Ascending aorta (tissue), 2 donors: ENCODE measurements at places on chromosomes 2 and 18. TPM values are rescaled to one million over a fixed set of nuclear protein-coding genes. Genes with fewer than 3 reads are reported as not detected.

- H3K4me1 ChIP-seq, result no peaks in the 10 kb centered on the region
- no peaks in the 10 kb centered on the region for H3K36me3 ChIP-seq
- no peak for DNase-seq
- no peaks in the 10 kb centered on the region for H3K27me3 ChIP-seq
- no peak overlapping the region for H3K4me3 ChIP-seq
Observed at GRCh38 chr2:181738074-181738473, 57.8 kb upstream of the NEUROD1 start.

ITSN2 gene
- 70.0 TPM for total RNA-seq

DNA sequence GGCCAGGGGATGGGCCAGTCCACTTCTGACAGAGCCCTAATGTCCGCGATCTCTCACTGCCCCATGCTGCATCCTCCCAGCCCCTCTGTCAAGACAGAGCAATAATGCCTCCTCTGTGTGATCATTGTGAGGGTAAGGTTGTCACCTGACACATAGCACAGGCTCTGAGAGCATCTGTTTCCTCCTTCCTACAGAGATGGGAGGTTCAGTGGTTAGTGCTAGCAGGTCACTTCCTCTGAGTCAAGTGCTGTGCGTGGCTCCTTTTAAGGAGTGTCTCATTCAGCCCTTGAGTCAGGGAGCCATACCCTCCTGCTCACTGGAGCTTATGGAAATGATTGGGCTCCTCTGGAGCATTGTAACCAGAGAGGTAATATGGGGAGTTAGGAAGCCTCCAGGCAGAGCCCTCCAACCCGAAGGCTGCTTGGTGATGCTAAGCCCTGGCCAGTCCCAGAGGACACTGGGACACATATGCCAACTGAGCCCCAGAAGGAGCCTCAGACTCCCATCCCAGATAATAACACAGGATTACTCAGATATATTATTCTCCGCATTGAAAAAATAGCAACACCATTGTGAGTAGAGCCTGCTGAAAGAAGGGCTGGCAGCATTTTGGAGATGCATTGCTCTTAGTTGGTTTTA is 189.0 kb downstream of the GALNT1 start:
- H3K4me3 ChIP-seq, result no peak overlapping the region
- no peak for DNase-seq
- no peaks in the 10 kb centered on the region for H3K27me3 ChIP-seq

DNA sequence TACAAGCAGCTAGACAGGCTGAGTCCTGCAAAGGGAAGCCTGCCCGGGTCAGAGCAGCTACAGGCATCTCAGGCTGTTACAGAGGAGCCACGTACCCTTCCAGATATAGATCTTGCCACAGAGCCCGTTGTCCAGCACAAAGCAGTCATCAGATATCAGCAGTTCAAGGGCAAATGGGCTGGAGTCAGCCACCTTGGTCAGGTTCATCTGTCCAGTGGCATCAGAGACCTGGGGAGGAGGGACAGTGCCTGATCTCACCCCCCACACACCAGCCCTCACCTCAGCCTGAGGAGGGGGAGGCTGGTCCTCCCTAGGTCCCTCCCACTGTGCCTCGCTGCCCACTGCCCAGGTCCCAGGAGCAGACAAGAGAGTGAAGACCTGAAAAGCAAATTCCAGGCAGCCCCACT is 12.2 kb downstream of the CAPG start:
- no peaks in the 10 kb centered on the region for H3K27me3 ChIP-seq
- H3K27ac ChIP-seq, result peak overlapping the region; percentile 7
- peaks cover 30% of the 10 kb centered on the region for H3K36me3 ChIP-seq

DNA sequence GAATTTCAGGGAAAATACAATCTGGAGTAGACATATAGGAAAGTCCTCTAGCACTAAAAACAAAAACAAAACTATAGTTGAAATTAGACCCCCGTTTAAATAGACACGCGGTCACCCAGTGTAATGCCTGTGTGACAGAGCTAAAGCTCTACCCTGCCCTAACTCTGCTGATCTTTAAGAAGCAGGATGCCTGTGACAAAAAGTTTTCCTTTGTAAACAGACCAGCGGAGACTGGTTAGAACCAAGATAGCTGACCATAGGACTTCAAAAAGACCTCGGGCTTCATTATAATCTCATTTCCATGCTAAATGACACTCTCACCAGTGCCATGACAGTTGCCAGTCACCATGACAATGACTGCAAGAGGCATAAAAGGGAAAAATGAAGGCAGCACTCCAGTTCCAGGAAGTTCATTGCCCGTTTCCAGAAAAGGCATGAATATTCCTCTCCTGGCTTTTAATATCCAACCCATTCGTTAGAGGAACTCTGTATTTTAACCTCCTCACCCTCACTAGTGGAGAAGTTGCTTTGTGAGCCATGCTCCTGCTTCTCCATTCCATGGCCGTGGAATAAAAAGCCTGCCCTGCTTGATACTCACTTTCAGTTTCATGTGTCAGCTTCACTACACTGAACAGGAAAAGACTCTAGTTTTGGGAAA is 157.2 kb upstream of the COPS8 start:
- DNase-seq, result no peak
- no peaks in the 10 kb centered on the region for H3K4me1 ChIP-seq
- H3K4me3 ChIP-seq, result peak overlapping the region; percentile 17
- no peak overlapping the region for H3K27ac ChIP-seq

GRCh38 chr2:68287580-68288441 is 31.9 kb downstream of the CNRIP1 start:
- no peak for DNase-seq
- no peak overlapping the region for H3K27ac ChIP-seq
- H3K4me1 ChIP-seq, result peaks cover 6% of the 10 kb centered on the region
- H3K27me3 ChIP-seq, result no peaks in the 10 kb centered on the region

MEIS1 gene
- 46.7 TPM for total RNA-seq

DNA sequence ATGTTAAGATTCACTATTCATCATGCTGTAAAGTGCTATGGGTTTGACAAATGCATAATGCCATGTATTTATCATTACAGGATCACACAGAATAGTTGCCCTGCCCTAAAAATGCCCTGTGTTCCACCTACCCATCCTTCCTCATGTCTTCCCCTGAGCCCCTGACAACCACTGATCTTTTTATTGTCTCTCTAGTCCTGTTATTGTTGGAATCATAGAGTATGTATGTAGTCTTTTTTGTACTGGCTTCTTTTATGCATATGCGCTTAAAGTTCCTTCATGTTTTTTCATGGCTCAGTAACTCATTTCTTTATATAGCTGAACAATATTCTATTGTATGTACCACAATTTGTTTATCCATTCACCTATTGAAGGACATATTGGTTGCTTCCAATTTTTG is 20.3 kb downstream of the CCDC150 start:
- no peak overlapping the region for H3K4me3 ChIP-seq
- H3K4me1 ChIP-seq, result no peaks in the 10 kb centered on the region
- H3K27ac ChIP-seq, result no peak overlapping the region
- H3K36me3 ChIP-seq, result no peaks in the 10 kb centered on the region
- H3K27me3 ChIP-seq, result no peaks in the 10 kb centered on the region

UGT1A10 gene
- total RNA-seq, result not detected

CLEC4F gene
- not detected for total RNA-seq

ZNF407 gene
- total RNA-seq, result 8.7 TPM

VWC2L gene
- not detected for total RNA-seq

RUFY4 gene
- not detected for total RNA-seq

GRCh38 chr18:73563901-73564472 is 583.6 kb downstream of the FBXO15 start:
- no peaks in the 10 kb centered on the region for H3K36me3 ChIP-seq
- H3K27me3 ChIP-seq, result no peaks in the 10 kb centered on the region
- DNase-seq, result no peak
- no peaks in the 10 kb centered on the region for H3K4me1 ChIP-seq
- no peak overlapping the region for H3K27ac ChIP-seq

DNA sequence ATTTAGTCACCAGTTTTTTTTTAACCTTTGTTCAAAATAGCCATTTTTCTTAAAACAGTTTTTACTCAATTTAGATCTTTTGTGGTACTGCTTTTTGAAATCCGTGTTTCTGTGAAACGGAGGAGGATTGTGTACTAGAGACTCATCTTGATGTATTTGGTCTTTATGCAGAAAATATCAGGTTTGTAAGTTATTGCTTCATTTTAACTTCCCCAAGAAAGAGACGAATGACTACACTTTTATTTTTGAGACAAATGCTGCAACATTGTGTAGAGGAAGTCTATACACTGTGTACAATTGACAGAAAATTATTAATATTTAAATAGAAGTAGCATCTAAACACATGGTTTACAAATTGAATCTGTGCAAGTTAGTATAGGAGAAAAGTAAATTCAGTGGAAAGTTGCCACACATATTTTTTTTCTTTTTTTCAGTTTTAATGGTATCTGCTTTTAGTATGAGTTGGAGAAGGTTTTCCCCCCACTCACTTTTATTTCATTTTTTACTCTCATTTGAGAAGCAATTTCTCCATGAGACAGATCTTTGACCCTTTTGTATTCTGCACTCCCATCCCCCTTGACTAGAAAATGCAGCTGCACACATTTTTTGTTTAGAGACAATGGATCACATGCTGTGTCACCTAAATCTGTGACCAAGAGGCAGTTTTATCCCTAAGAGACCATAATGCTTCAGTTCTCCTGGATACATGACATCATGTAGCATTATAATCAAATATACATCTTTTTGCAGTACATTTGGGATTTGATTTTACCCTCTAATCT is 200.8 kb upstream of the STON1 start:
- H3K27ac ChIP-seq, result no peak overlapping the region
- no peaks in the 10 kb centered on the region for H3K27me3 ChIP-seq
- DNase-seq, result no peak
- no peaks in the 10 kb centered on the region for H3K4me1 ChIP-seq
- no peak overlapping the region for H3K4me3 ChIP-seq
- H3K36me3 ChIP-seq, result no peaks in the 10 kb centered on the region

BOLL gene
- total RNA-seq, result not detected

DNA sequence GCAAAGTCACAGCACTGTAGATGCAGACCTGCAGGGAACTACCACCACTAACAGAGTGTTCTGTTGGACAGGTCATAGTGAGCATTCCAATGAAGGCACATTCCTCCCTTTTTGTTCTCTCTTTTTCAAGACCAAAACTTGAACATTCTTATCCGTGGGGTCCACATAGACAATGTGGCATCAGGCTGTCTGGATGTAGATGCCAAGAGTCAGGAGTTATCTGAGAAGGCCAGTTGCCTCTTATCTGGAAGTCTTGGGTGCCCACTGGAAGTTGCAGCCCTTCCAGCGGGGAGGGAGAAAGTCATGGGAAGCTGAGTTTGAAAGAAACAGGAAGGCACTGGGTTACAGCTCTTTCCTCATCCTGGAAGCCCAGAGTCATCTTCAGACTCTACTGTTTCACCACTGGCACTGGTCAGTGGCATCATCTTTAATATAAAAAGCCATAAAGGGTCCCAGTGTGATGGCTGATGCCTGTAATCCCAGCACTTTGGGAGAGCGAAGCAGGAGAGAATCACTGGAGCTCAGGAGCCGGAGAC is 61.4 kb downstream of the FAM161A start:
- no peaks in the 10 kb centered on the region for H3K4me1 ChIP-seq
- no peak overlapping the region for H3K27ac ChIP-seq
- H3K36me3 ChIP-seq, result no peaks in the 10 kb centered on the region
- no peak overlapping the region for H3K4me3 ChIP-seq

HES6 gene
- 117 TPM for total RNA-seq

GRCh38 chr18:58853561-58853960 is 11.1 kb upstream of the ZNF532 start:
- no peak overlapping the region for H3K27ac ChIP-seq
- H3K4me3 ChIP-seq, result no peak overlapping the region
- no peaks in the 10 kb centered on the region for H3K27me3 ChIP-seq
- no peak for DNase-seq
- peaks cover 12% of the 10 kb centered on the region for H3K4me1 ChIP-seq
- H3K36me3 ChIP-seq, result no peaks in the 10 kb centered on the region

DNA sequence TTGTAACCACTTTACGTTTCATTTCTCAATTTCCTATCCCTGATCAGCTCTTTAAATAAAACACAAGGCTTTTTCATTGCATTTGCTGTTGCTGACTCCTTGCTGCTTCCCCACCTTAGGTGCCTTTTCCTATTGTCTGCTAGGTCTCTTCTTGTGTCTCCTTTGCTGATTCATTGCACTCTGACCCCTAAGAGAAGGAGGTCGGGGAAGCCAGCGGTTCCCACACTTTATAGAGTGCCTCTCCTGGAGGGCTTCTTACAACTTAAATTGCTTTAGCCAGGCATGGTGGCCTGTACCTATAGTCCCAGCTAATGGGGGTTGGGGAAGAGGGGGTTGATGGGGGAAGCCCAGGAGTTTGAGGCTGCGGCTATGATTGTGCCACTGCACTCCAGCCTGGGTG is 495.0 kb downstream of the DLGAP1 start:
- H3K27me3 ChIP-seq, result no peaks in the 10 kb centered on the region
- no peak overlapping the region for H3K4me3 ChIP-seq
- DNase-seq, result no peak
- no peak overlapping the region for H3K27ac ChIP-seq
- no peaks in the 10 kb centered on the region for H3K36me3 ChIP-seq

GRCh38 chr2:233944269-233944668 is 27.1 kb downstream of the TRPM8 start:
- no peak overlapping the region for H3K27ac ChIP-seq
- H3K27me3 ChIP-seq, result no peaks in the 10 kb centered on the region
- H3K36me3 ChIP-seq, result no peaks in the 10 kb centered on the region

CABYR gene
- not detected for total RNA-seq

DNA sequence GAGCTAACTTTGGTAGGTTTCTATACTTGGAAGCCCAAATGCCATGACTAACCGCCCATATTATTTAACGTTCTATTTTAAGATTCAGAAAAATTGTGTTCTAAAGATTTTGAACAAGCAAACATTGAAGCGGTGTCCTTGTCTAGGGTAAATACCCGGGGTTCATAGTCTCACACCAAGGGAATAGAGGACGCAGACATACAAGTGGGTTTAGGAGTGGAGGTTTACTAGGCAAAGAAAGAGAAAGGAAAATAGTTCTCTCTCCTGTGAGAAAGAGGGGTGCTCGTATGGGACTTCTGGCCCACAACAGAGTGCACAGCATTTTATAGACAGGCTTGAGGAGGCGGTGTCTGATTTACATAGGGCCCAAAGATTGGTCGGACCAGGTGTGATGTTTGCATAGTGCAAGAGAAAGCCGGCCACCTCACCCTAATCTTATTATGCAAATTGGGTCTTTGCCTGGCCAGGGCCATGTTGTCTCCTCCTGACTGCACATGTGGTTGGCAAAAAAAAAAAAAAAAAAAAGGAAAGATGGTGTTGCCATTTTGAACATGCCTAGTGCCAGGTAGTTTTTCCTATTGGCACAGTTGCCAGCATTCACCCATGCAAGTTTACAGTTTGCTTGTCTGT is 1062.6 kb downstream of the LRP1B start:
- H3K27me3 ChIP-seq, result no peaks in the 10 kb centered on the region
- no peak for DNase-seq
- no peak overlapping the region for H3K27ac ChIP-seq
- no peak overlapping the region for H3K4me3 ChIP-seq

GRCh38 chr2:47065343-47065742 is 89.8 kb downstream of the STPG4 start:
- H3K4me1 ChIP-seq, result peaks cover 22% of the 10 kb centered on the region
- no peaks in the 10 kb centered on the region for H3K27me3 ChIP-seq
- H3K27ac ChIP-seq, result peak overlapping the region; percentile 98
- no peak overlapping the region for H3K4me3 ChIP-seq
- DNase-seq, result no peak
- peaks cover 12% of the 10 kb centered on the region for H3K36me3 ChIP-seq
